ENCODE measurements at places on chromosomes 4 and X.
A peak's percentile ranks its signal among the peaks of the same experiment; 100 is the strongest.

- H3K36me3 ChIP-seq, result no peaks in the 10 kb centered on the region
- no peak overlapping the region for H3K4me3 ChIP-seq
- H3K27me3 ChIP-seq, result no peaks in the 10 kb centered on the region
- no peak for DNase-seq
Observed at GRCh38 chr4:135122457-135122856, 920.9 kb upstream of the PABPC4L start.

DNA sequence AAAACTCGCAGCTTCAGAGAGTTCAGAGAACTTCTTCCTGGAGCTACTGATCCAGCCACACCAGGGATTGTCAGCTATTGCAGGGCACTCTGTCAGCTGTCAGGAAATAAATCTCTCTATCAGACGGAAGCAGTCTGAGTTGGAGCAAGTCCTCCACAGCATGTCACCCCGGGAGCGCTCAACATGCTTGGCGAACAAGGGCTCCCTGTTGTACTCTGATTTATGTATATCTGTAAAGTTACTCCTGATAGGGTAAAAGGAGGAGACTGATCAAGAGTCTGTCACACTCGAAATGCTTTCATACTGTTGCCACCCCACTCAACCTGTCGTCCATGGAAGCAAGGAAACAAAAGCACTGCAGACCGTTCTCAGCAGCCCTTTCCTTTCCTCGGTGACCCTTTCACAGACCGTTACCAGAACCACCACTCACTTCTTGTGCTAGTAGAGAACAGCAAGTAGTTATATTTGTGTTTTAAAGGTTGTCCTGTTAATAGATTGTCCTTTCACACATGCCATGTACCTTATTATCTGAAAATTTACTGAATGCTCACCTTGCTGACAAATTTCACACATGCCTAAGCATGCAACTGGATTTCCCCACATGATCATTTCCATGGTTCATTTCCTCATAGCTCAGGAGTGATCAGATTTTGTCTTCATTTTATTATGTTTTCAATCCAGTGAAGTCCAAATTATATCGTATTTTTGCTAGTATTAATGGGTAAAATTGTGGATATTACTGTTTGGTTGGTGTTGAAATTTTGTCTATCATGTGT lies 2108.9 kb upstream of the TENM3 start:
- no peak overlapping the region for H3K4me3 ChIP-seq
- peaks cover 2% of the 10 kb centered on the region for H3K4me1 ChIP-seq

- no peak for DNase-seq
- H3K36me3 ChIP-seq, result peaks cover 3% of the 10 kb centered on the region
- H3K4me3 ChIP-seq, result no peak overlapping the region
- no peak overlapping the region for H3K27ac ChIP-seq
Observed at GRCh38 chrX:48513670-48514069, 4.9 kb downstream of the PORCN start.

GRCh38 chrX:131746491-131746968 lies 202.7 kb downstream of the OR13H1 start:
- no peak overlapping the region for H3K4me3 ChIP-seq
- no peaks in the 10 kb centered on the region for H3K4me1 ChIP-seq
- H3K27ac ChIP-seq, result no peak overlapping the region
- H3K27me3 ChIP-seq, result no peaks in the 10 kb centered on the region
- H3K36me3 ChIP-seq, result peaks cover 16% of the 10 kb centered on the region

DNA sequence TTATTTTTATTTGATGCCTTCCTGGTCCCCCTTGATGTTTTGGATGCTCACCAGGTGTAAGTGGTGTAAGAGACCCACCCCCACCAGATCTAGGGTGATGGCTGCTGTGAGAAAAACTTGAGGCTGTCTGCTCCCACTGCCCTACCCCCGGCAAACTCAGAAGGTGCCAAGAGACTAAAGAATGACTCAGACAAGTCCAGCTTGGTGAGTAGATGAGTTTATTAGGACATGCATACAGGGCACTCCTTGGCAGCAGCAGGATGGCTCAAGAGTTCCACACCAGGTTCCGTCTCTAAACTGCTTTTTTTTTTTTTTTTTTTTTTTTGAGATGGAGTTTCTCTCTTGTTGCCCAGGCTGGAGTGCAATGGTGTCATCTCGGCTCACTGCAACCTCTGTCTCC lies 84.0 kb upstream of the HPF1 start:
- H3K36me3 ChIP-seq, result no peaks in the 10 kb centered on the region
- no peaks in the 10 kb centered on the region for H3K27me3 ChIP-seq
- no peaks in the 10 kb centered on the region for H3K4me1 ChIP-seq
- H3K27ac ChIP-seq, result no peak overlapping the region

DNA sequence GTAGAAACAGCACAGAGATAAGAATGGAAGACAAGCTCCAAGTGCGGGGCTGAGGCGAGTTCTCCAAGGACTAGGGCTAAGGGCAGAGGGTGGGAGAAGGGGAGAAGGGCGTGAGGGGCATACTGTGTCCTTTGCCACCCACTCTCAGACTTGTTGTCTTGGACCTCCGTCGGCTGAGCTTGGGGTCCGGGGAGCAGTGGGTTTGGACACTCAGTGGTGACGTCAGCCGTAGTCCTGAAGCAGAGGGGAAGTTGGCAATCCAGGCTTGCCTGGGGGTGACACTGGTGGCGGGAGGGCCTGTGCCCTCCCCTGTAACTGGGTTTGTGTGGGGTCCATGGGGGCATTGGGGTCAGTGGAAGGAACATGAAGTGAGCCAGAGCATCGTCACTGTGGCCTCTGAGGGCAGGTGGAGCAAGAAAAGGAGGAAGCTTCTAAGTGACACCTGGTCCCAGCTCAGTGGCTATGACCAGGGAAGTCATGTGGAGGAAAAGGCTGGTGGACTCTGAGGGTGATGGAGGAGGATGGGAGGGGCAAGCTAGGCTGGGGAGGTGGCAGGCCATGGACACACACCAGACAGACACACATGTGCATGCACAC lies 17.6 kb downstream of the CD99 start:
- DNase-seq, result no peak
- no peaks in the 10 kb centered on the region for H3K27me3 ChIP-seq
- peaks cover 53% of the 10 kb centered on the region for H3K4me1 ChIP-seq
- H3K27ac ChIP-seq, result peak overlapping the region; percentile 10
- peaks cover 15% of the 10 kb centered on the region for H3K36me3 ChIP-seq

GRCh38 chrX:2863646-2864045 lies 34.9 kb downstream of the GYG2 start:
- H3K4me1 ChIP-seq, result no peaks in the 10 kb centered on the region
- H3K27ac ChIP-seq, result no peak overlapping the region
- DNase-seq, result no peak
- no peak overlapping the region for H3K4me3 ChIP-seq
- no peaks in the 10 kb centered on the region for H3K27me3 ChIP-seq
- peaks cover 89% of the 10 kb centered on the region for H3K36me3 ChIP-seq

GRCh38 chrX:152817078-152817764 lies 13.3 kb downstream of the CETN2 start:
- no peak overlapping the region for H3K27ac ChIP-seq
- H3K27me3 ChIP-seq, result peaks cover 30% of the 10 kb centered on the region
- H3K4me1 ChIP-seq, result no peaks in the 10 kb centered on the region
- no peak overlapping the region for H3K4me3 ChIP-seq
- no peaks in the 10 kb centered on the region for H3K36me3 ChIP-seq
- no peak for DNase-seq

- DNase-seq, result no peak
- H3K36me3 ChIP-seq, result peaks cover 4% of the 10 kb centered on the region
- H3K4me1 ChIP-seq, result no peaks in the 10 kb centered on the region
- H3K27ac ChIP-seq, result no peak overlapping the region
Observed at GRCh38 chr4:40769266-40769665, 19.5 kb downstream of the NSUN7 start.

GRCh38 chrX:106284431-106285025 lies 116.4 kb downstream of the PWWP3B start:
- H3K4me3 ChIP-seq, result no peak overlapping the region
- H3K27me3 ChIP-seq, result no peaks in the 10 kb centered on the region
- no peaks in the 10 kb centered on the region for H3K36me3 ChIP-seq
- DNase-seq, result no peak

DNA sequence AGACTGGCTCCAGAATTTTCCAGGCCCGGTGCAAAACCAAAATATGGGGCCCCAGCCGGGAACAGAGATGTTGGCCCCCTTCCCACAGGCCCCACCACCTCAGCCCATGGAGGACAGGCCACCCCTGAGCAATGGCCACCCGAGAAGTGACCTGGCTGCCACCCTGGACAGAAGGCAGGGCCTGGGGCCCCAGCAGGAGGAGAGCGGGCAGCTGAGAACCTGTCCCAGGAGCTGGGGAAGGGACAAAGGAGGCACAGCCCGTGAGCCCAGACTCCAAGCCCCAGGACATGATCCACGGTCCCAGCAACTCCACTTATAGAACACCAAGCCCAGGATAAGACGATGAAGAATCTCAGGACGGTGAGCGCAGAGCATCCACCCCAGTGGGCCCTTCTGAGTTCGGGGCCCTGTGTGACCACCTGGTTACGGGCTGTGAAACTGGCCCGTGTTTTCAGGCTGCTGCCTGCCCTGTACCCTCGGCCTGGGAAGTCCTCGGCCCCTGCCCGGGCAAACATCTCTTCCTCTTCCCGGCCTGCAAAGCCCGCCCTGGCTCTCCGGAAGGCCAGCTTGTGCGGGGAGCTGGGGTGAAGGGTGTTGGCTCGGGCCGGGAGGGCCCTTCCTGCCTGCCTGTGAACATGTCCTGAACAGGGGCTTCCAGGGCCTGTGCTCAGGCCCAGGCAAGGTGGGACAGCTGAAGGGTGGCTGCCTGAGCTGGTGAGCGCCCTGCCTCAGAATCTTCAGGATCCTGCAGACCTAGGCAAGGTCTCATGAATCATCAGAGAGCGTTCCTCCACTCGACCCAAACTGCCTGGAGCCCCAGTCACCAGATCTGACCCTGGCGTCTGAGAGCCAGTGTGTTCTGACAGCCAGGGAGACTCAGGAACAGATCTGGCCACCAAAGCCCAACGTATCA lies 47.0 kb upstream of the MAN2B2 start:
- H3K4me3 ChIP-seq, result no peak overlapping the region
- H3K27me3 ChIP-seq, result no peaks in the 10 kb centered on the region
- peaks cover 7% of the 10 kb centered on the region for H3K4me1 ChIP-seq
- no peak overlapping the region for H3K27ac ChIP-seq

GRCh38 chr4:11566444-11567022 lies 137.8 kb upstream of the HS3ST1 start:
- H3K27ac ChIP-seq, result no peak overlapping the region
- no peaks in the 10 kb centered on the region for H3K27me3 ChIP-seq
- no peaks in the 10 kb centered on the region for H3K36me3 ChIP-seq
- DNase-seq, result no peak
